ENCODE measurements at places on chromosomes 11 and 22.
A peak's percentile ranks its signal among the peaks of the same experiment; 100 is the strongest.

- no peak for DNase-seq
Measured at GRCh38 chr22:37996515-37997246, 12.3 kb upstream of the SOX10 start.

DNA sequence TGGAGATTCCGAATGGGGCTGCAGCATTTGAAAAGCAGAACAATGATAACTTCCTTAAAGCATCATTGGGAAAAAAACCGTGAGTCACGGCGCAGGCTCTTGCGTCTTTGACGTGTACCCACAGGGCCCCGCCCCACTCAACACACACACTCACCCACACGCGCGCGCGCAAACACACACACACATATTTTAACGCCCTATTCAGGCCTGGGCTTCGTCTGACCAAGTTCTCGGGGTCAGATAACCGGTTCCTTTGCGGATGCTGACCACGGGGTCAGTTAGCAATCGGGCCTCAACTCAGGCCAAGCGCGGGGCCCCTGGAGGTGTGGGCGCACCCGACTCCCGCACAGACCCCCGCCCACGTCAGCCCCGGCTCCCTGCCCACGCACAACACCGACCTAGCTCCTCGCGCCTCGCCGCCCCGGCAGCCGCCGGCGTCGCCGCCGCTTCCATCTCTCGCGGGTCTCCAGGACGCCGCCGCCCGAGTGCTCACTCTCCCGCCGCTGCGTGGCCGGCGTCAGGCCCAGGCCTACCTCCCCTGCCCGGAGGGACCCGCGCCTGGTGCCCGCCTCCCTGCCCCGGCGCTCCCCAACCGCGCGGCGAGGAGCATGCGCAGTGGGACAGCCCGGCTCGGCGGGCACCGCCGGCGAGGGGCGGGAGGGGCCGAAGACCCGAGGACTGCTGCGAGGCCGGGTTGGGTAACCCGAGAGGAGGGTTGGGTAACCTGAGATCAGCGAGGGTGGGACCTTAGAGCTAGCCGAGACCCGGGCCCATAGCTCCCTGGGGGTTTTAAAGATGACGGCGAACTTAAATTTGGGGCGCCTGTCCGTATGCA, at the start of gene SLC36A4:
Gene SLC36A4, minus strand, starts transcription at position 612 of the 835 bp plus-strand sequence. Its CDS starts 159 bp downstream, at position 453.
- no peak for DNase-seq

GRCh38 chr11:110866081-110866480, 153.8 kb upstream of the ARHGAP20 start:
- DNase-seq = no peak

DNA sequence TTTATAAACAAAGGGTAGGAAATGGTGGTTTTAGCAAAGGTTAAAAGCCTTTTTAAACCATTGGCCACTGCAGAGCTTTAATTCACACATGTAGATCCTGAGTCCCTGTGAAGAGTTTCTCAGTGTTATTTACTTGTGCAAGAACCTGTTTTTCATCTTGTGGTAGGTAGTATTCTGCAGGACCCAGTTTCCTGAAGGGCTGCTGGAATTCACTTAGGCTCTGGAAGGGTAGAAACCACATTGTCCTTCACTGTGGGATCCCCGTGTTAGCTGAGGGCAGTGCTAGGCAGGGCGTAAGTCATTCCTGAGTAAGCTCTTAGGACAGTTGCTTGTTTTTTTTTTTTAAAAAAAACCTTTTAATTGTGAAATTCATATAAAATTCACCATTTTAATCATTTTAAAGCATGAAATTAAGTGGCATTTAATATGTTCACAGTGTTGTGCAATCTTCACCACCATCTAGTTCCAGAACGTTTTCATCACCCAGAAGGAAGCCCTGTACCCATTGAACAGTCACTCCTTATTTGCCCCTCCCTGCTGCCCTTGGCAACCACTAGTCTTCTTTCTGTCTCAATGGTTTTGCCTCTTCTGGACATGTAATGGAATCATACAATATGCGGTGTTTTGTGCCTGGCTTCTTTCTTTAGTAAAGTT, 77.7 kb downstream of the C22orf31 start:
- no peak for DNase-seq

- DNase-seq = peak; percentile 12
Measured at GRCh38 chr11:9120664-9121468, 29.5 kb upstream of the SCUBE2 start.

GRCh38 chr22:48975316-48975741, 852.3 kb downstream of the BRD1 start:
- no peak for DNase-seq

- DNase-seq = no peak
Measured at GRCh38 chr11:3944198-3944597, 88.7 kb downstream of the STIM1 start.

DNA sequence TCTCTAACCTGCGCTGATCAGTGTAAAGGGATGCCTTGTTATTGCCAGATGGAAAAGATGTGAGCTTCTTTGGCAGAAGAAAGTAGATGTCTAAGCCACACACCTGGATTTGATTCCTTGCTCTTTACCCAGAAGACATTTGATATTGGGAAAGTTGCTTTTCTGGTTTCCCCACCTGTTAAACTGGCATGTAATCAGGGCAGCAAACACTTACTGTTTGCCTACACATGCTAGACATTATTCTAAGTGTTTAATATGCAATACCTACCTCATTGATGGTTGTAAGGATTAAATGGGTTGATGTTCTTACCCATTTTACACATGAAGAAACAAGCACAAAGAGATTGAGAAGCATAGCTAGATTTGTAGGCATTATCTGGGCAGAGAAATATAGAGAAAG, 16.6 kb downstream of the ASRGL1 start:
- DNase-seq = no peak

DNA sequence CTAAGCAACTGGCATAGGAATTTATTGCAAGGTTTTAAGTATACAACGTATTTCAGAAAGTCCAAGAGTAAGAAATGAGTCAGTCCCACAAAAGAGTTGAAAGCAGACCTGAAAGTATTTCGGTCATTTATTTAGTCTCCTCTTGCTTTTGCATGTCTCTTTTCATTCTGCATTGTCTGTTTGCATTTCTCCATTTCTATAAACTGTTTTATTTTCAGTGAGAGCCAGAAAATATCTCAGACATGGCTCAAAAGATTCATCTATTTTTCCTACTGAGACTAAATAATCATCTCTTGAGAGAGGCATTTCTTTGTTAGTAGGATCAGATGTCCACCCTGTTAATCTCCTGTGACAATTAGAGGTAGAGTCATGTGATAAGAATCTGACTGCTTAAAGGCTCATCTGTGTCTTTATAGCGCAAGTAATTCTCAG, 219.1 kb upstream of the CCDC179 start:
- no peak for DNase-seq

GRCh38 chr11:73235236-73235786, 17.2 kb downstream of the P2RY2 start:
- DNase-seq = no peak

DNA sequence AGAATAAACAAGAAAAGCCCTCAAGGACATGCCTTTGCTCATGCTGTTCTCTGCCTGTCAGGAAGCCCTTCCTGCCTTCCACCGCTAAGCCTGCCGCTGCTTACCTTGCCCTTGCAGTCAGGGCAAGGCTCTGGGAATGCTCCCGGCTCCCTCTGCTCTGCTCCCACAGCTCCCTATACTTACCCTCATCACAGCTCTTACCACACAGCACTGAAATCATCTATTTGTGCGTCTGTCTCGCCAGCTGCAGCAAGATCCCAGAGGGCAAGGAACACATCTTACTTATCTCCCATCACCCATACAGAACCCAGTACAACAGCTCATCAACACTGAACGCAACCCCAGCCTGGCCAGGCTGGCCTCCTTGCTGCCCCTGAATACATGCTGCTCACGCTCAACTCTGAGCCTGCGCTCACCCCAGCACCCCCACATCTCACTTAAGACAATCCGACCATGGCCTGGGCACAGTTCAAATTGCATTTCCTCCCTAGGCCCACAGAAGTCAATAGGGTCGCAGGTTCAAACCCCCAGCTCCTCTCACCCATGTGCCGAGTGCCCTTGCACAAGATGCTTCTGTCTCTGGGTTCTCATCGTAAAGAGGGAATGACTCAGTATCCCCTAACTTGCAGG, 161.8 kb downstream of the IGLL1 start:
- DNase-seq = no peak

- DNase-seq = peak; percentile 66
Measured at GRCh38 chr11:14789879-14790484, 102.0 kb downstream of the CYP2R1 start.

- DNase-seq = no peak
Measured at GRCh38 chr22:26522592-26522991, 10.3 kb upstream of the TFIP11 start.

GRCh38 chr11:102757823-102758549, 22.4 kb downstream of the MMP10 start:
- DNase-seq = peak; percentile 64

GRCh38 chr11:77040401-77040777, 6.2 kb downstream of the B3GNT6 start:
- no peak for DNase-seq

DNA sequence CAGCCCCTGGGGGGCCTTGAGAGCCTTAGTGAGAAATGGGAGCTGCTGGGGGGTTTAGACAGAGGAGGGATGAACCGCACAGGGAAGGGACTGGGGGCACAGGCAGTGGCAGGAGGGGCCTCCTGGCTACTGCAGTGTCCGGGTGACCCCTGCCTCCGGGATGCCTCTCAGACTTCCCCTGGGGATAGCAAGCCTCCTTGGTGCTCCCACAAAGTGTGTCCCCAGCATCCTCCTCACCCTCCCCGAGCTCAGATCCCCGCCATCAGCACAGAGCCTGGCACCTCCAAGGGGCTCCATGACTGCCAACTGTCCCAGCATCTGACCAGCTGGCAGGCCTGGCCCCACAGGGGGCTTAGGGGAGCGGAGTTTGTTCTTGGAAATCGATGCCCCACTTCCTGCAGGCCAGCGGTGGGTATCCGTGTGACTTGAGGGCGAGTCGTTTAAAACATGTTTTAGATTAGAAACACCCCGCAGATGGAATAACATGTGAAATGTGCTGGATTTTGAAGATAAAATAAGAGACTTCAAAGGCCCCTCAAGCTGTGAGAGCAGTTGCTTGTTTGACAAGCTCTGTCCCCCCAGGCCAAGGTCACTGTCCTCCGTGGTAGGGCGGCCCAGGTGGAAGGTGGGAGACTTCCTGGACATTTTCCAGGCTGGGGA, 13.5 kb upstream of the FLRT1 start:
- no peak for DNase-seq

GRCh38 chr22:43365715-43366440, 22.7 kb upstream of the SCUBE1 start:
- DNase-seq = peak; percentile 8

- no peak for DNase-seq
Measured at GRCh38 chr11:64065141-64065465, 29.4 kb downstream of the FLRT1 start.

DNA sequence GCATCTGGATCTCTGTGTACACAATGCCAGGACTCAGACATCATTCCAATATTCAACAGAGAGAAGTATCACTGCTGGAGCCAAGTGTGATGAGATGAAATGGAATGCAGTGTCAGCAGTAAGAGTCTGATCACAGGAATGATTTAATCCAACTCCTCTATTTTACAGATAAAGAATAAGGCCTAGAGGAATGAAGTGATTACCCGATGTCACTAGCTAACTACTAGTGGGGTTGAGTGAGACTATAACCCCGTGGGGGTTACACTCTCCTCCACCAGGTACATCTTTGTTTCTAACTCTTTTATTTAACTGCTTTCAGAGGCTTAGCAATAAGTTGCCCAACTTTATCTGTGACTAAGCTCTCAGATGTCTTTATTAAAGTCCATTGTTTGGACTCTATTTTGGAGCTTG, 94.2 kb upstream of the FAT3 start:
- no peak for DNase-seq

DNA sequence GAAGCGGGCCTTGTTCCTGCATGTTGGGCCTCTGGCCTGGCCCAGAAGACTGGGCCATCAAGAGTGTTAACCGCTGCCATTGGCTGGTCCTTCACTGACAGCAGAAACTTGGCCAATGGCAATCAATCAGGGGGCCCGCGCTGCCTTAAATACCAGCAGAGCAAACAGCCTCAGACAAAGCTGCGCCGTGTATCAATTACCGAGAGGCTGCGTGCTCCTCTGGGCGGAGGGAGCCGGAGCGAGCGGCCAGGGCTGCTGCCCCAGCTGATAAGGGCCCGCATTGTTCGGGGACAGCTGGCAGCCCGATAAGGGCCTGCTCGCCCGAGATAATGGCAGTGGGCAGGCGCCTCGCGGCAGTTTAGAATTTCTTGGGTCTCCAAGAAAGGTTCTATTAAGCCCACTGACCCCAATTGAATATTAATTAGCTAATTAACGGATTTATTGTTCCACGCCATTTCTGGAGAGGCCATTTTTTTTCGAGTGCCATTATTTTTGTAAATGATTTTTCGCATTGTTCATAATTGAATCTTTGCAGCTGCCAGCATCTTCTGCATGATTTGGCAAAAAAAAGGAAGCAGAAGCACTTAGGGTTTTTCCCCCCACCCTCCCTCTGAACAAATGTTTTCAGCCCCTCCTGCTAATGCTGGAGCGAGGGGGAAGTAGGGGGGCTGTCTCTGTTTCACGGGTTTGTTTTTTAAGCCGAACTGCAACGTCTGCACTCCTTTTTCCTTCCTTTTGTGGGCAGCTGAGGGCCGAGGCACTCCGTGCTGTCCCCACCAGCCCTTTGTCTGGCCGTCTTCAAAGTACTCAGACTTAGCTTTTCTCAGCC, 37.6 kb upstream of the RIC3 start:
- peak; percentile 97 for DNase-seq

- DNase-seq = no peak
Measured at GRCh38 chr22:39208013-39208680, 36.6 kb downstream of the PDGFB start.

GRCh38 chr11:18371279-18371678, 23.1 kb upstream of the LDHA start:
- peak; percentile 33 for DNase-seq

GRCh38 chr22:22486132-22486899, 22.2 kb downstream of the ZNF280B start:
- no peak for DNase-seq

DNA sequence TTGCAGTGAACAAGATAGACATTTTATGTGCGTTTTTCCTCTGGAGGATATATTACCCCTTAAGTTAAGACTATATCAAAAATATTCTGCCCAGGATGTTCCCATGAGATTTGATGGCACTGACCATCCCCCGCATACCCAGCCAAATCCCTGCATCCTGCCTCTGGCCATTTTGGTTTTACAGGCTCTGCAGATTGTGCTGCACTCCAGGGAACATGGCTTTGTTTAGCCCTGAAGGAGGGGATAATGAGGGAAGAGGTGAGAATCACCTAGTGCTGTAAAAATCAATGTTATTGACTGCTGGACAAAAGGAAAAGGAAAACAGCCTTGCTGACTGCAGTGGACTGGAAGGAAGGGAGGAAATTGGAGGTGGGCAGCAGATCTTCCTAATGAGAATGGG, 717.4 kb downstream of the DLG2 start:
- DNase-seq = no peak

- DNase-seq = no peak
Measured at GRCh38 chr11:16902182-16902581, 112.0 kb downstream of the PLEKHA7 start.

DNA sequence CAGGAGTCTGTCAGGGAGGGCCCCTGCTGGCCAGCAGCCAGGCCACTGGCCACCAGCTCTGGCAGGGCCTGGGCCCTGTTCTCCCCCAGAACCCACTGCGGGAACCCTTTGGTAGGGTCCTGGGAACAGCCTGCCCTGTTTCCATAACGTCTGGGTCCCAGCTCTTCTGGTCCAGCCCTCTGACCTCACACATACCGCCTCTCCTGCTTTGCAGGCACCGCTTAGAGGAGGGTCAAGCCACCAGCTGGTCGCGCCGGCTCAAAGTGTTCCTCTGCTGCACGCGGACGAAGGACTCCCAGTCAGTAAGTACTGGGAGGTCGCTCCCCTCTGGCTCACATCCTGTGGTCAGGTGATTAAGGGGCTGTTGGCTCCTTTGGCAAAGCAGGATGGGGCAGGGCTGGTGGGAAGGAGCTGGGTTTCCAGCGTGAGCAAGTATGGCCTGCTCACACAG, 26.6 kb upstream of the MYRF start:
- no peak for DNase-seq
